ENCODE measurements at places on chromosomes 11 and 22. TPM values are rescaled to one million over a fixed set of nuclear protein-coding genes. Genes with fewer than 3 reads are reported as not detected.

The ALDH3B1 gene
- 14.6 TPM for total RNA-seq

The MYOD1 gene
- total RNA-seq = not detected

The IGHMBP2 gene
- total RNA-seq = 16.7 TPM

The ZNF70 gene
- 7.8 TPM for total RNA-seq

The PPME1 gene
- total RNA-seq = 35.4 TPM

The BIRC3 gene
- total RNA-seq = 5.3 TPM

The NXPE2 gene
- total RNA-seq = not detected

The VPREB3 gene
- total RNA-seq = not detected

The MS4A3 gene
- total RNA-seq = not detected

The SCGB1A1 gene
- not detected for total RNA-seq
